ENCODE measurements at places on chromosomes 6 and 20.
A peak's percentile ranks its signal among the peaks of the same experiment; 100 is the strongest.

GRCh38 chr6:64520050-64520449 is 884.4 kb downstream of the PHF3 start:
- no peak for DNase-seq

GRCh38 chr6:79737172-79737571 is 106.0 kb downstream of the SH3BGRL2 start:
- DNase-seq, result no peak

GRCh38 chr20:4329232-4329631 is 313.9 kb upstream of the RNF24 start:
- DNase-seq, result no peak

GRCh38 chr6:43189776-43190304 is 7.8 kb downstream of the CUL9 start:
- DNase-seq, result no peak

- no peak for DNase-seq
Measured at GRCh38 chr20:51486197-51487005, 56.1 kb downstream of the NFATC2 start.

- peak; percentile 71 for DNase-seq
Measured at GRCh38 chr6:82570083-82570482, 206.5 kb downstream of the TPBG start.

DNA sequence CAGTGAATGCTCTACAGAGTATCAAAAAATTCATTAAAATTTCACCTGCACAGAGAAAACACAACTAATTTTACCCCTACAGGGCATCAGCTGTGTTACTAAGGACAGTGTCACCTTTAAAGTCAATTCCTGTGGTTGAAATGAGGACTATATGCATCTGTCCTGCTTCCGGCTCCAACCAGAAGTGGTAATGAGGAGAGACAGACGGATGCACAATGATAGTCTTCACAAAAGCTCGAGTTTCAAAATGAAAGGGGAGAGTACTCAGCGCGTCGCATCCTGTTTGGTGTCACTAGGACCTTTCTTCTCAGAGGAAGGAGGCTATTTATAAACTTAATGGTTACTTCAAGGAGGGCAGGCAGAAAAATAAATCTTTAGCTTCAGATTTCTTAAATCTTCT is 86.5 kb downstream of the LYRM4 start:
- peak; percentile 15 for DNase-seq

- DNase-seq, result no peak
Measured at GRCh38 chr6:124205921-124206320, 402.3 kb downstream of the NKAIN2 start.

DNA sequence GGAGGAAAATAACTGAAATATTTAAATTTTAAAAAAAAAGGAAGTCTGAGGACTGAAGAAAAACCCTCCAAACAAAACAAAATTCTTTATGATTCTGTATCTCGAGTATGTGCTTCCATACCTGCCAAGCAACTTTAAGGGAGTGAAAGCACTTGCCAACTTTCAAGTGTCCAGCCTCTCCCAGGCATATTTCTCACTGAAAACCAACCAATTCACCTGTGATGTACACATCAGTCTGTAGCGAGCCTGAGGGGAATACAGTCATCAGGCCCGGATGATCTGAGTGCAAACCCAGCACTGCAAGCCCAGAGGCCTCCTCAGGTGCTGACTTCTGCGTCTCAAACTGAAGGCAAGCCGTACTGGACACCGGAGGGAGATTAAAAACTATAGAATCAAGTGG is 164.8 kb upstream of the NT5E start:
- DNase-seq, result no peak

GRCh38 chr6:80608881-80609280 is 502.4 kb downstream of the BCKDHB start:
- no peak for DNase-seq

- DNase-seq, result no peak
Measured at GRCh38 chr6:157064502-157064901, 258.8 kb downstream of the TMEM242 start.

- no peak for DNase-seq
Measured at GRCh38 chr20:944774-945410, 28.8 kb upstream of the ANGPT4 start.

- no peak for DNase-seq
Measured at GRCh38 chr6:17116117-17116440, 14.2 kb downstream of the STMND1 start.

DNA sequence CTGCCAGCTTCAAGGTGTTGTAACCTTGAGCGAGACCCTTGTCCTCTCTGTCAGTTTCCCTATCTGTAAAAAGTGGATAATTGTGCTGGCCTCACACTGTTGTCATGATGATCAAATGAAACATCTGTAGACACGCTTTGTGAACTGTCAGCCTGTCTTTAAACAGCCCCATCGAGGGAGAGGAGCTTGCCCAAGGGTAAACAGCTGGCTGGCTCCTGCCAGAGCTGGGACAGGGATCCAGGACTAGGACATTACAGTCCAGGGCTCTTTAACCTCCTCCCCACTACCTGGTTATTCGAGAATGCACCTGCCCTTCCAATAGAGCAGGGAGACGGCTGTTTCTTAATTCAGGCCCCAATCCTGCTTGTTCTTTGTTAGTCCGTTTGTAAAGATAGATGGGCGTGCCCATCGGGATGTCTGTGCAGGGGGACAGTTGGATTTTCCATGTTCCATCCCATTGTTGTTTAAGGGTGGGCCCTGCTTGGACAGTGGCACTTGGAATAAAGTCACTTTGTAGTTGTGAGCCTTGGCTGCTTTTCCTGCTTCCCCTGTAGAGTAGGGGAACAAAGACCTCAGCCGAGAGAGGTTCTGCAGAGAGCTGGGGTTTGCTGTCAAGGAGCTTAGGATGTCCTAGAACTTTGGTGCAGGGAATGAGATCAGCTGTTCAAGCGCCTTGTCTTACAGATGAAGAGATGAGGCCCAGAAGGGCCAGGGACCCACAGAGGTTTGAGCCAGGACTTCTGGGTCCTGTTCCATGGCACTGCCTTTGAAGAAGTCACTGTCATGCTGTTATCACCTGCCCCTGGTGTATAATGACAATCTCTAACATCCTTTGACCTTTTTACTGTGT is 77.9 kb upstream of the MYL9 start:
- no peak for DNase-seq

GRCh38 chr6:131897621-131898020 is 53.6 kb downstream of the CCN2 start:
- no peak for DNase-seq

- DNase-seq, result no peak
Measured at GRCh38 chr6:122825163-122825562, 36.1 kb downstream of the SMPDL3A start.

- DNase-seq, result no peak
Measured at GRCh38 chr6:1110941-1111349, 201.0 kb upstream of the FOXQ1 start.

DNA sequence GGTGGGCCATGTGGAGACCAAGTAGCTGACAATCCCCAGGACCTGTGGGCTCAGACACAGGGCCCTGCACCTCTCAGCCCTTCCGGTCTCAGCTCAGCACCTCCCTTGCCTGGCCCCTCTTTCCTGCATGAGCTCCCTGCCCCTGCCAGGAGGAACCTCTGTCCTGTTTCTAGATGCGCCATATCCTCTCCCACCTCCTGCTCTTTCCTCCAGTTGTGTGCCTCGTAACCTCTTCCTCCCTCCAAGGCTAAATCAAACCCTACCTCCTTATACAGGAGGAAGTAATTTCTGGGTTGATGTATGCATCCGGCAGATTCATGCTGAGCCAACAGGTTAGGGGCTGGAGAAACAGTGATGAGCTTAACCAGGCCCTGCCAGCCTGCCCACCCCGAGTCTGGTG is 30.9 kb downstream of the ITPR3 start:
- DNase-seq, result no peak

DNA sequence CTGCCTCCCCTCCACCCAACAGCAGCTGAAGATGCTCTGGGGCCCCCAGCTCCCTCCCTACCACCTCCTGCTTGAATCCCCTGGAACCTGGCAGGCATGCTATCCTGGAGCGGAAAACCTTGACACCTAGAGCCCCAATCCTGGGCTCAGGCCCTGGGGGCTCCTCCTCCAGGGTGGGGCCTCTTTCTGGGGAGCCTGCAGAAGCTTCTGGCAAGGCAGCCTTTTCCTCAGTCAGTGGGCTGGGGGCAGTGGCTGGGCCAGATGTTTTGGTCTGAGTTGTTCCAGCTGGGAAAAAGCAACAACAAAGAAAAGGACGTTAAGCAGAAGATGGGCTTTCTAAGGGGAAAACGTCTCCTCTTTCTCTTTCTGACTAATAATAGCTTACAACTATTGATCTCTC is 21.1 kb downstream of the KIAA1755 start:
- no peak for DNase-seq

DNA sequence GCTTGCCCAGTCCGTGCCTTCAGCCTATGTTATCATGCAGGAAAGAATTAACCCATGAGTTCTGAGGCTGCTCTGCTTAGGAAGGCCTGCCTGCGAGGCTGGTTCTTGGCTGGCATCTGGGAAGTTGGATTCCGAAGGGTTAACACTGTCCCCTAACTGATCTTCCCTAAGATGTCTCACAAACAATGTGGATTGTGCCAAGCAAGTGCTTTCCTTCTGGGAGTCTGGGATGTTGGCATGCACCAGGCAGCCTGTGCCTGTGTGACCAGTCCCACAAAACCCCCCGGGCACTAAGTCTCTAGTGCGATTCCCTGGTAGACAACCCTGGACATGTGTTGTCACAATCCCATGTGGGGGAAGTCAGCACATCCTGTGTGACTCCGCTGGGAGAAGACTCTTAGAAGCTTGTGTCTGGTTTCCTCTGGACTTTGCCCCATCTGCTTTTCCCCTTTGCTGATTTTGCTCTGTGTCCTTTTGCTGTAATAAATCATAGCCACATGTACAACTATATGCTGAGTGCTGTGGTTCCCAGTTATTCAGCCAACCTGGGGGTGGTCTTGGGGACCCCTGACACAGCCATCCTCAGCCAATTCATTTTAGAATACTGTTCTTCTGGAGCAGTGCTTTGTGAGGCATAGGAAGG is 83.8 kb downstream of the SLC22A23 start:
- no peak for DNase-seq

DNA sequence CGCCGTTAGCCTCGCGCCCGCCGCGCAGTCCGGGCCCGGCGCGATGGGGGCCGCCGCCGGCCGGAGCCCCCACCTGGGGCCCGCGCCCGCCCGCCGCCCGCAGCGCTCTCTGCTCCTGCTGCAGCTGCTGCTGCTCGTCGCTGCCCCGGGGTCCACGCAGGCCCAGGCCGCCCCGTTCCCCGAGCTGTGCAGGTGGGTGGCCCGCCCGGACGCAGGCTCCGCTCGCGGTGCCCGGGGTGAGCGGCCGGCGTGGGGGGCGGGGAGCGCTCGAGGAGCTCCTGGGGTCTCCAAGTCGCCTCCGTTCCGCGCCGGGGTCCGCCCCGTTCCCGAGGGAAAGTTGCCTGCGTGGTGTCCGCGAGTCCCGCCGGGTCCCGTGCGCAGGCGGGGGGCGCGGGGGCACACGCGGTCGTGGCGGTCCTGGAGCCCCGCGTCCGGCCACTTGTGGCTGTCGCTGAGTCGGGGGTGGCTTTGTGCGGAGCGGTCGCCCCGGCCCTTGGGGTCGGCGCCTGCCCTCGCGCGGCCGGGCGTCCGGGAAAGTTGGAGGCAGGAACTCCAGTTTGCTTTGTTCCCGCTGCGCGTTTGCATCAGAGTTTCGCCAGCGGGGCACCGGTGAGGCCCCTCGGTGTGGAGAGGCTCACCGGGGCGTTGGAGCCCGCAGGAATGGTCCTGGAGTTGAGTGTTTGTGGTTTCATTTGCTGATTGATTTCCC is 476 bp downstream of the IGF2R start:
- no peak for DNase-seq

- no peak for DNase-seq
Measured at GRCh38 chr20:56839786-56840185, 210.7 kb downstream of the TFAP2C start.

DNA sequence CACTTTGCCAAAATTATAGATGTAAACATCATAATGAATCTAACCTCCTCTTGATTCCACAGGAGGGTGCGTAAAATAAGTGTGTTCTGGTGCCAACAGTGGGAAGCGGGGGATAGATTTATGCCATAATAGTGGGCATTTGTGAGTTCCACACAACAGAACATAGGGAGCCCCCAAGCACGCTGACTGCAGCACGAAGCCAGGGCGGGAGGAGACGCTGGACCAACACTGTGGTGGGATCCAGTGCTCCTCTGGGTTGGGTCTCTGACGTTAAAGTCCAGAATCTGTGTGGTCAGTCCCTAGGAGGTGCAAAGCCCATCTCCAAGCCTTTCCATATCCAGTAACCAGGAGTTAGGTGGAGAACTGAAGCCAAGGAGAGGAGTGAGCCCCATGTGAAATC is 1.8 kb upstream of the TTLL2 start:
- no peak for DNase-seq

DNA sequence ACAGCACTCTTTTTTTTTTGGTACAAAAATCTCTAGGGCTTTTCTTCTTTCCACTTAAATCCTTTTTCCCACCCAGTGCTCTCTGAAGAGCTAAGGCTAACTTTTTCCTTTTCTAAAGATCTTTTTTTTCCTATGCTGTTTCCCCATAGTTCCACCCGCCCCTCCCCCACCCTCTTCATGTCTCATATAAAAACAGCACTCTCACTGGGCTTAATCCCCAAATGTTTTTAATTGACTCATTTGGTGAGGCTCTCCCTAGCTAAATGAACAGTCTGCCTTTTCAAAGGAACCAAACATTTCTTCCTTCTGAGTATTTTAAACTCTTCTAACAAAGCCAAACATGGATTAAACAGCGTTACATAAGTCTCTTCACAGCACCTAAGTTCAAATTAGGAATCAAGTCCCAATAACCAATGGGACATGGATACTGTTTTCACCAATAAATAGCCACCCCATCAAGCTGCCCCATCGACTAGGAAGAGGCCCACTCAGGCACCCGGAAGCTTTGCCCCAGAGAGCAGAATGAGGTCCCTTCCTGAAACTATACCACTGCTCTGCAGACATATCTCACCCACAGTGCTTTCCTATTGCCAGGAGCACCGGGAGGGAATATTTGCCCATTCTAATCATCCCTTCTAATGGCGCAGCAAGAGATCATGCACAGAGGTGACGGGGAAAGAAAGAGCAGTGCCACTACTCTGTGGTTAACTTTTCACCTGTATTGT is 63.7 kb downstream of the ATXN1 start:
- peak; percentile 86 for DNase-seq

GRCh38 chr20:10178727-10179313 is 39.8 kb upstream of the SNAP25 start:
- DNase-seq, result no peak

DNA sequence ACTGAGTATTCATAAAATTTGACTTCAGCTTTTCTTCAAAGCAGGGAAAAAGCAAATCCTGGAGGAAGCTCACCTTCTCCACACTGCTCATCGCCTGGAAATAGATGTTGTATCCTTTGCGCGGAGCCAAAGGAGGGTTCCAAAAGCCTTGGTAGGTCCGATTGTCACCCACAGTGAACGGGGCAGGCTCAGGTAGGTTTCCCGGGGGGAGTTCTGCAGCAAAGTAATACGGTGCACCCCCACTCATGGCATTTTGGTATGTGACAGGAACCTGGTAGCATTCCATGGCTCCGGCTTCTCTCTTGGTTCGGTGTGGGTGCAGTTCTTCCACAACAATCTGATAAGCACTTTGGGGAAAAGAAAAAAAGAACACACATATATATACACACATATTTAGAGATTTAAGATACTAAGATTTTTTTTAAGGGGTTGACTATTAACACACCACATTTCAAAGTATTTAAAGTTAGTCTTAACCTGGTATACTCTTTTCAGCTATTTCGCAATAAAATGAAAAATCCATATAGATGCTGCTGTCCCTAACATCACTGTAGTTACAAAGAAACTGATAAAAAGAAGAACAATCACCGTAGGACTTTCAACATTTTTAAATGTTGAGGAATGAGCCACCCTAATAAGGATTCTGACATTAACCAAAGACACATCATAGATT is 166.7 kb upstream of the THEMIS start:
- no peak for DNase-seq

GRCh38 chr6:22754061-22754460 is 184.7 kb downstream of the HDGFL1 start:
- DNase-seq, result no peak

Measured in COR-L47 (cell line).